ENCODE measurements at places on chromosomes 16 and 17.

- no peak for DNase-seq
Observed at GRCh38 chr17:31112001-31112661, 17.4 kb downstream of the NF1 start.

GRCh38 chr16:59198487-59198886 lies 464.4 kb upstream of the GOT2 start:
- DNase-seq = no peak

DNA sequence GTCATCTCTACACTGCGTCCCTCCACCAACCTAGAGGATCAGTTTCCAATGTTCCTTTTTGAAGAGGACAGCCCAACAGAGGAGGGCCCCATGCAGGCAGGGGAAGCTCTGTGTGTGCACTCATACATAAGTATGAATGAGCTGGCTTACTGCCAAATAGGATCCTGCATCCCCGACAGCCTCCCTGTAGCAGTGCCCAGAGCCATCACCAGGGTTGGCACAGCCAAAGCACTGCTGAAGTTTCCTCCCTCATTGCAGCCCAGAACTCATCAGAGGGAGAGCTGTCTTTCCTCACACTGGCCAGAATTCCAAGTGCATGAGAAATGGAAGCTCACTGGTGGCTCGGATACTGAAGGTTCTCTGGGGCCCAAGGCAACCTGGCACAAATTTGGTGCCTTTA lies 114.4 kb downstream of the ASIC2 start:
- DNase-seq = no peak

DNA sequence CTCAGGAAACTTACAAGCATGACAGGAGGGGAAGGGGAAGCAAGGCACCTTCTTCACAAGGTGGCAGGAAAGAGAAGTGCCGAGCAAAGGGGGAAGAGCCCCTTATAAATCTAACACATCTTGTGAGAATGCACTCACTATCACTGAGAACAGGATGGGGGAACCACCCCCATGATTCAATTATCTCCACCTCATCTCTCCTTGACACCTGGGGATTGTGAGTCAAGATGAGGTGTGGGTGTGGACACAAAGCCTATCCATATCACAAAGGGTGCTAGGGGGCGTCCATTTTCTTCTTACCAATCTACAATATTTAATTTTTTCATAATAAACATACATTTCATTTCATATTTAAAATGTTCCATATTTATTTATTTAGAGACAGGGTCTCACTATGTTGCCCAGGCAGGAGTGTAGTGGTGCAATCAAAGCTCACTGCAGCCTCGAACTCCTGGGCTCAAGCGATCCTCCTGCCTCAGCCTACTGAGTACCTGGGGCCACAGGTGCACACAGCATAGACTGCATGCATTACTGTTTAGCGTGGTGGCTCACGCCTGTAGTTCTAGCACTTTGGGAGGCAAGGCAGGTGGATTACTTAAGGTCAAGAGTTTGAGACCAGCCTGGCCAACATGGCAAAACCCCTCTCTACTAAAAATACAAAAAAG lies 26.5 kb upstream of the FAAP100 start:
- no peak for DNase-seq

DNA sequence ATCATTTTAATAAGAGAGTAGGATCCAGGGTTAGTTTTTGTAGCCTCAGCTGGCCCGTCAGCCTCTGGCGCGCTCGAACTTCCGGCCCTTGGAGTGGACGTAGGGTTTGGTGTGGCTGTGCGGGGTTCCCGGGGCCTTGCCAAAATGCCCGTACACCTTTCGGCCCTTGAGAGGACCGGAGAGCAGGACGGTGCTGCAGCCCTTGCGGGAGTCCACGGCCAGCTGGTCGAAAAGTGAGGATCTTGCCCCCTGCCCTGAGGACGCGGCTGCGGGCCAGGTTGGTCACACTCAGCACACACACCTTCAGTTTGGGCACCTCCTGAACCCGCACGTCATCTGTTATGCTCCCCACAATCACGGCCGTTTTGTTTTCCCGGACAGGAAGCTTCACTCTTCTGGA lies 42.2 kb upstream of the CNTNAP4 start:
- no peak for DNase-seq

DNA sequence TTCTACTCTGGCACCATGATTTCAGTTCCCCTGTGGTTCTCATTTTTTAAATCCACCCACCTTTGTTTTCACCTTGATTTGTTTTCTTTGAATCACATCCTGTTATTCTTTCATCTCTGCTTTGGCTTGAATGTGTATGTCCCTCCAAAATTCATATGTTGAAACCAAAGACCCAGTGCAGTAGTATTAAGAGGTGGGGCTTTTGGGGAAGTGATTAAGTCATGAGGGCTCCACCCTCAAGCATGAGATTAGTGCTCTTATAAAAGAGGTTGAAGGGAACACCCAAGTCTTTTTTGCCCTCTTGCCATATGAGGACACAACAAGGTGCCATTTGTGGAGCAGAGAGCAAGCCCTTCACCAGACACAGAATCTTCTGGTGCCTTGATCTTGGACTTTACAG lies 382.3 kb downstream of the SLC39A11 start:
- DNase-seq = no peak

DNA sequence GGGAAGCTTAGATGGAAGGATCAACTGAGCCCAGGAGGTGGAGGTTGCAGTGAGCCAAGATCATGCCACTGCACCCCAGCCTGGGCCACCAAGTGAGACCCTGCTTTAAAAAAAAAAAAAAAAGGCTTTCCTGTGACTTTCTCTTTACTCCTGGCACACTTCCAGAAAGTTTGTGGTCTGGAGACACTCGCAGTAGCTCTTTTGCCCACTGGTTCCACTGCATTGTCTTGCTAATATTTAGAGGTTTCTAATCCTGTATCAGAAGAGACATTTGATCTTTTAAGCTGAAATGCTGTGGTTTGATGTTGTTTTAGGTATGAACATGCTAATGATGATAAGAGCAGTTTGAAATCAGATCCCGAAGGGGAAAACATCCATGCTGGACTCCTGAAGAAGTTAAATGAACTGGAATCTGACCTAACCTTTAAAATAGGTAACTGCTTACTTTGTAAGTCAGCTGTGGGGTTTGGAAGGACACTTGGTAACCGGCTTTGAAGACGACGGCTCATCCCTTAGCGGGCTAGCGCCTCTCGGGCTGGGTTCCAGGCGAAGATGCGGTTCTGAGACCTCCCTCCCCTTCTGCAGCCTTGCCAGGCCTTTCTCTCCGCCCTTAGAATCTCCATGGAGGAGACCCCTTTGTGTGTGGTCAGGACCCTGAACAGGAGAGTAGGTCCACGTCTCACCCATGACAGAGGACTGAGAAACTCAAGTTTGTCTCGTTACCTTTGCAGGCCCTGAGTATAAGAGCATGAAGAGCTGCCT lies 23.1 kb downstream of the NTAN1 start:
- DNase-seq = no peak

GRCh38 chr17:80012765-80013741 lies 22.6 kb downstream of the TBC1D16 start:
- DNase-seq = no peak

- DNase-seq = no peak
Observed at GRCh38 chr17:64694207-64694606, 32.1 kb upstream of the SMURF2 start.

- DNase-seq = no peak
Observed at GRCh38 chr16:79209308-79209707, 391.2 kb downstream of the MAF start.

- peak; percentile 11 for DNase-seq
Observed at GRCh38 chr17:20263595-20263994, 203.7 kb downstream of the LGALS9B start.

GRCh38 chr16:56872863-56873391 lies 7.9 kb downstream of the SLC12A3 start:
- DNase-seq = no peak

DNA sequence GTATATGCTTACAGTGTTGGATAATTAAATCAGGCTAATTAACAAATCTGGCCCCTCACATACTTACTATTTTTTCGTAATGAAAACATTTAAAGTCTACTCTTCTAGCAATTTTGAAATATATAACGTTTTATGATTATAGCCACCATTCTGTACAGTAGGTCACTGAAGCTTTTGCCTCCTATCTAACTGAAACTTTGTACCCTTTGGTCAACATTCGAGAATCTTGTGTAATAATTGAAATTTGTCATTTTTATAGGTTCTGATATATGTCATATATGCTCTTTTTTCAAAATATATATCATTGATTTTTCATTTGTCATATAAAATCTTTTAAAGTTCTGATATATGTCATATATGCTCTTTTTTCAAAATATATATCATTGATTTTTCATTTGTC lies 12.7 kb downstream of the PHKB start:
- no peak for DNase-seq

DNA sequence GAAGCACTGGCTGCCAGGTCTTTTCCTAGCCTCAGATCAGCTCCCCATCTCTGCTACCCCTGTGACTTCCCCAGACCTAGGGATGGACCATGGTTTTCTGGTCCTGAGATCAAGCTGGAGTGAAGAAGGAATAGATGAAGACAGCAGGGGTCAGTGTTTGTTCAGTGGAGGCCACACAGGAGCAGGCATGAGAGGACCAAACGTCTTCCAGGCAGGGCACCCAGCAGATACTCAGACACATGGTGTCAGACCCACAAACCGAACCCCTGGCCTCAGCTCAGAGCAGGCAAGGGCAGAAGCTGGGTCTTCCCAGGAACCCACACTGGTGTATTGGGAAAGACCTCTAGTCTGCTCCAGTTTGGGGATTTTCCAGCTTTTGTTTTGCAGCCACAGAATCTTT lies 189.7 kb downstream of the IRX5 start:
- peak; percentile 25 for DNase-seq

GRCh38 chr17:47797797-47798196 lies 23.8 kb downstream of the OSBPL7 start:
- DNase-seq = no peak

GRCh38 chr17:7781429-7781828 lies 52.6 kb upstream of the KDM6B start:
- no peak for DNase-seq

DNA sequence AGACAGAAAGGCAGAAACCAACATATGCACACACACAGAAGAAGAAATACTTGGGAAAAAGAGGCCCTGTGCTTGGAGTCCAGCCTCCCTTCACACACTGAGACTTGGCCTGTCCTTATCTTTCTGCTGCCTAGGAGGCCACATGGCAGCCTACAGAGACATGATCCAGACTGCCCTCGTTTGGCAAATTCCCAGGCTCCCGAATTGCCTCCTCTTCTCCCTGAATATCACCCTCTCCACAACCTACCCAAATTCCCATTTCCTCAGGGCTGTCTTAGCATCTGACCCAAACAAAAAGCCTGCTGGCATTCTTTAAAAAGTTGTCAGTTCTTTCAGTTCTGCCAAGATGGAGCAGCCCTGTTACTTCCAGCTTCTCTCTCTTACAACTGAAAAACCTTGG lies 59.8 kb downstream of the DNAH17 start:
- no peak for DNase-seq

DNA sequence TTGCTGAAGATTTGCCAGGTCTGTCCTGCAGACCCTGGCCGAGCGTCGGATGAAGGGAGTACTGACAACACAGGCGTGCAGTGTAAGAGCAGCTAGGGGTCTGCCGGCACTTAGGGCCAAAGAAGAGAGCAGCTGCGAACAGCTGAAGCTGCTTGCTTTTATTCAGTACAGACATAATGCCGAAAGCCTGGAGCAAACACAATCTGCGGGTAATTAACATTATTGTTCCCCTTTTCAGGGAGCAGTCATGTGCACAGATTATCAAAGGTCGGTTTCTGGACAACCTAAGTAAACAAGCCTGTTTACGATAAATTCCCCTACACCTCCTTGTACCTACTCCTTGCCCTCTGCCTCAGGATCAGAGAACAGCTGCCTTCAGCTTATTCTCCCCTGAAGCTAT lies 12.0 kb upstream of the KRT23 start:
- DNase-seq = no peak

GRCh38 chr17:2054262-2054511 lies 716 bp upstream of the HIC1 start:
- no peak for DNase-seq

DNA sequence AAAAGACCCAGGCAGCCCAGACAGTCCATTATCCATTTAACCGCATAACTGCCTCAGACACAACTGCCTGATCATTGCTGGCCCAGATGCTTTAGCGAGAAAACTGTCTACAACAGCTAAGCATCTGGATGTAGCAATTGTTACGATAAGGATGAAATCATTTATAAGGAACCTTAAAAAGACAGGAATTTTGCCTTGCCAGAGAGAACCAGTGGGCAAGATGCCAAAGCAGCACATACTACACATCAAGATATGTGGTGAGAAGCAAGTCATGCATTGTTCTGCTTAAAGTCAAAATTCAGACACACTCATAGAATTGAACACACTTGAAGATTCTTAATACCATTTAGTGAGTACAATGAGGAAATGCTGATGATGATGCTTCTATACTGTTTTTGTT lies 1525.3 kb downstream of the CDH8 start:
- no peak for DNase-seq

DNA sequence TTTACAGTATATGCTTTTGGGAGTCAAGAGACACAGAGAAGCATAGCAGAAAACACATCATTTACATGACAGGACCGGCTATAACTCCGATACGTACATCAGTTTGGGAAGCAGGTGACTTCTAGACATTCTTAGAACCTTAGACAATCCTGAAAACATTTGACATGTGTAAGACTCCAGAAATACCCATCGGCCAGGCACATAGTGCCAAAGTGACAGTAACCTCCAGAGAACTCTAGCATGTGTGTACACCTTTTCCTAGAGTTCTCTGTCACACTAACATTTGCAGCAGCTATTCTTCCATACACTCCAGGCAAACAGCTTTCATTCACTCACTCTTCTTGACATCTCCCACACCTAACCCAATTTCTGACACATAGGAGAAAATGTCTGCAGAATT lies 3.4 kb upstream of the TAOK1 start:
- DNase-seq = no peak

DNA sequence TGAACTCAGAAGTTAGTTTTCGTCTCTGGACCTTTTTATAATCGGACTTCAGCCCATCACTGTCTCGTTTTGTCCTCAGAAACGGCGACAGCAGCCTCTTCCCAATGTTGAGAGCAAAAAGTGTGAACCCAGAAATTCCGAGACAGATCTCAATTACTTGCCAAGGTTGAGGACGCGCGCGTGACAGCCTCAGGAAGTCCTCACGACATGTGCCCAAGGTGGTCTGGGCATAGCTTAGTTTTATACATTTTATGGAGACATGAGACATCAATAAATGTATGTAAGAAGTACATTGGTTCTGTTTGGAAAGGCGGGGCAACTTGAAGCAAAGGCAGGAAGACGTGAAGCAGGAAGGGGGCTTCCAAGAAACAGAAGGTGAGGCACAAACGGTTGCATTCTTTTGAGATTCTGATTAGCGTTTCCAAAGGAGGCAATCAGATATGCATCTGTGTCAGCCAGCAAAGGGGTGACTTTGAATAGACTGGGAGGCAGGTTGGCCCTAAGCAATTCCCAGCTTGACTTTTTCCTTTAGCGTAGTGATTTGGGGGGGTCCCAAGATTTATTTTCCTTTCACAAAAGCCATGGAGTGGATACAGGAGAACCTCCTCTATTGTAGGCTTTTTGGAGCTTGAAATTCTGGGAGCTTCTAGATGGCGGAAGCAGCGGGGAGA lies 583 bp upstream of the ZNF747 start:
- DNase-seq = no peak

- DNase-seq = no peak
Observed at GRCh38 chr17:46788796-46789195, 29.7 kb downstream of the WNT3 start.

GRCh38 chr17:78774453-78774852 lies 7.6 kb downstream of the CYTH1 start:
- DNase-seq = no peak
